SK-N-DZ (cell line): ENCODE measurements at places on chromosomes 12 and 14.
A peak's percentile ranks its signal among the peaks of the same experiment; 100 is the strongest.

DNA sequence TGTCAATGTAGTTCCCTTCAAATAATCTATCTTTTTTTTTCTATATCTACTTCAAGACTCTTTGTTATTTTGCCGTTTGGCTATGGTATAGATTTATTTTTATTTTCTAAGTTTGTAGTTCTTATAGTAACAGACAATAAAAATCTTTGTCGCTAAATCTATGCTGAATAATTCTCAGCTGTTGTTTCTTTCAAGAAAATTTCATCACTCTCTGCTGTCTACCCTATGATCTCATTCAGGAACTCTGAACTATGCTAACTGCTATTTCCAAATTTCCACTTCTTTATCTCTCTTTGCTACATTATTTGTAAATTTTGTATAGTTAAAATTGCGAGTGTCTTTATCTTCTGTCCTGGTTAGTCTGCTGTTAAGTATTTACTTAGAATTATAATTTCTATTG, 353.6 kb downstream of the LRFN5 start:
- DNase-seq: no peak

GRCh38 chr14:106024983-106025604, 498.7 kb downstream of the TMEM121 start:
- no peak for DNase-seq

DNA sequence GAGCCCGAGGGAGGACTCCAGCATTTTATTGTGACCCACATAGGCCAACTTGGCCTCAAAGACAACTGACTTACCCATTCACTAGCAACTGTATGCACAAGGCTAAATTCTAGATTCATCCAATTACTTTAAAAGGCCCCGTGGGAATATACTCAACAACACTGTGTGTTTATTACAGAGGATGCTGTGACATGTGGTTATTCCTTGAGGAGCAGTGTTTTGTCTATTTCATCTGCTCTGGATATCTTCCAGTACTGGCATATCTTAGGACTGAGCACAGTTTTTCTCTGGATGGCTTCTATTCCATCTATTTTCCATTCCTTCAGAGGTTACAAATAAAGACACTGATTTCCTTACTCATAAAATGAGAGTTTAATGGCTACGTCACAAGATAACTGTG, 87.2 kb upstream of the KRAS start:
- DNase-seq: no peak

DNA sequence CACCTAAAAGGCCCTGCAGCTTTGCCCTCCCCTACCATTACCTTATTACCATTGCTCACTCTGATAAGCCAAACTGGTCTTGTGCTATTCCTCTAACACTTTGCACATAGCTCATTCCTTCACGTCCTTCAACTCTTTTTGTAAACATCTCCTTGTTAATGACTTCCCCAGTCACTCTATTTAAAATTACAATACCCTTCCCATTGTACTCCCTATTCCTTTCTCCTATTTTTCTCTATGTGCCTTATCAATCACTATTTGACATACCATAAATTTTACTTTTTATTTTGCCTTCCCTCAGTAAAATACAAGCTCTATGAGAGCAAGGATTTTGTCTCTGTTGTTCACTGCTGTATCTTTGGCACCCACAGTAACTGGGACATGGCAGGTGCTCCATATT, 5.4 kb downstream of the SARNP start:
- DNase-seq: no peak

DNA sequence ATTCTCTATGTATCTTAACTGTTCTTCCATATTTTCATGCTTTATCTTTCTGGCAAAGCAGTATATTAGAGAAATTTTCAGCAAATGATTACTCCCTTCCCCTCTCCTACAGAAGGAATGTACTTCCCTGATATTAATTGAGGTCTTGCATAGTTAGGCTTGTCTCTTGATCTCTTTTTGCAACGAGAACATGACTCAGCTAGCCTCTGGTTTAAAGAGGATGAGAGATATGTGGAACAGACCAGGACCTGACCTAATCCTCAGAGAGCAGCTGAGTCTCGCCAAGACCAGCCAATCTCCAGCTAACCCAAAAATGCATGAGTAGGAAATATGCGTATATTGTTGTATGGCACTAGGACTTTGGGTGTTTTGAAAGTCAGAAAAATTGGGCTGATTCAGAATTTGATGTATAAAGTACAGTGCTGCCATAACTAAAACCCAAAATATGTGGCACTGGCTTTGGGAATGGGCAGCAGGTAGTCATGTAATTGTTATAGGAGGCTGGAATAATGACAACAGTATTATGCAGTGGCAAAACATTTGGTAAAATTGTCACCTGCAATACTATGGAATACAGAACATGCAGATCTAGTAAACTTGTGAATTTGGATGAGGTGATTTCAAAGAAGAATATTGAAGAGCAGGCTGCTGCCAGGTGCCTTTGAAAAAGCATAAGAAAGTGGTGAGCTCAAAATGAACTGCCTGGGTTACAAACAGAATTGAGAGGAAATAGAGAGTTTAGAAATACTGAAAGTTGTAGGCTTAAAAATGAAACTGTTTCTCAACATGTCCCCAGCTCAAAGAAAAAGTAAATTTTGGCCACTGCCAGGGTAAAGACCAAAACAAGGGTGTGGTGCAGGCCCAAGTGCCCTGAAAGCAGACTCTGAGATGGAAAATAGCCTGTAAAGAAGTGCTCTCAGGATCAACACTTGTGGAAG, 9.3 kb upstream of the USP15 start:
- DNase-seq: no peak

- DNase-seq: no peak
Observed at GRCh38 chr12:65784289-65785015, 39.8 kb upstream of the HMGA2 start.

DNA sequence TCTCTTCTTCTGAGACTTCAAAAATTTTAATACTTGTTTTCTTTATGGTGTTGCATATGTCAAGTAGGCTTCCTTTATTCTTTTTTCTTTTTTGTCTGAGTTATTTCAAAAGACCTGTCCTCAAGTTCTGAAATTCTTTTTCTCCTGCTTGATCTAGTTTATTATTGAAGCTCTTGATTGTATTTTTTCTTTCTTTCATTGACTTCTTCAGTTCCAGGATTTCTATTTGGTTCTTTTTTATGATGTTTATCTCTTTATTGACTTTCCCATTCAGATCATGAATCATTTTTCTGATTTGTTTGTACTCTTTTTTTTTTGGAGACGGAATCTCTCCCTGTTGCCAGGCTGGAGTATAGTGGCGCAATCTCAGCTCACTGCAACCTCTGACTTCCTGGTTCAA, 34.1 kb downstream of the IFT43 start:
- DNase-seq: no peak

GRCh38 chr14:99001241-99001640, 270.8 kb downstream of the BCL11B start:
- DNase-seq: no peak

DNA sequence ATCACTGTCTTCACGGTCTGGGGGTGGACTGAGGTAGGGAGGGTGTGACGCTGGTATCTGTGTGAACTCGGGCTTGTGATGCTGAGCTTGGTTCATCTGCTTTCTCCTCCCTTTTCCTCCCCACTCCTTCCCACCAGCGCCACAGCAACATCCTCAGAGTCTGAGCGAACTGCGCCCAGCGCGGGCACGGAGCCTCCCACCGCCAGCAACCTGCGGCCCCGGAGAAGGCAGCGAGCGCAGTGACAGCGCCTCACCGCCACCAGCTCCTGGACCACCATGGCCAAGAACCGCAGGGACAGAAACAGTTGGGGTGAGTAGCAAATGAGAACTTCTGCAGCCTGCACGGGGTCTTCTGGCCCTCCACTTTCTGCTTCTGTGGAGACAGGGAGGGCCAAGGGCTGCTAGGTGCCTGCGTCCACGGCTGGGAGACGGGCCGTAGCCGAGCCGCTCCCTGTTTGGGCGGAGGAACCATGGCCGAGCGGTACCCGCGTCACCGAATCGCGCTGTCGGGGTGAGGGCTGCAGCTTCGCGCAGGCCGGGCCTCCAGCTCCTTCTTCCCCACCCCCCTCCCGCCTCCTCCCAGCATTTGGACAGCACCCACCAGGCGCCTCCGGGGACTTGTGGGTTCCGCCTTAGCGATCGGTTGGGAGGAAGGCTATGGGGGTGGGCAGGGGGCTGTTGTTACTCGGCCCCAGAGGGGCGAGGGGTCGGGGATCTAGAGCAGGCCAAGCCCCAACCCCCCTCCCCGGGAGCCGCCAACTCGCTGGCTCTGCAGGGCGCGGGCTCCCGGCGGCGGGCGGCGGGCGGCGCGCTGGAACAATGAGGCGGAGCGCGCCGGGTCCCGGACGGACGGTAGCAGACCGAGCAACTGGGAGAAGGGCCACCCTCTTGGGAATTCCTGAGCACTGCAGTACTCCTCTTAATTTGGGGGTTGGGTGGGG, at the start of gene ATL1:
ATL1 (plus strand) TSS at position 156 of the 941 bp plus-strand sequence; CDS start at position 277, 121 bp downstream.
- DNase-seq: peak; percentile 83

GRCh38 chr14:90714811-90715210, 101.4 kb downstream of the TTC7B start:
- DNase-seq: no peak

- DNase-seq: no peak
Observed at GRCh38 chr12:95240556-95240955, 22.9 kb downstream of the VEZT start.

DNA sequence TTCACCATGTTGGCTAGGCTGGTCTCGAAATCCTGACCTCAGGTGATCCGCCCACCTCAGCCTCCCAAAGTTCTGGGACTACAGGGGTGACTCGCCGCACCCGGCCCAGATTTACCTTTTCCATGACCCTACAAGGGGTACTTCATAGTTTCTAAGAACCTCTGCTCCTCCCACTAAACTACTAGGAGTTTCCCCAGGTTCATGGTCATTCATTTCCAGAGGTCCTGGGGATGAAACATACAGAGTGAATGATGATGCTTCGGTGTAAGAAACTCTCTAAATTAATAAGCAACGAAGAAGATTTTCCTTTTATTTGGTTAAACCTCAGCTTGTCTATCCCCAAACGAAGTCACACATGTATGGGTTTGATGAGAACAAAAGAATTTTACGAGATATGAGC, 56.9 kb downstream of the AMN start:
- no peak for DNase-seq

DNA sequence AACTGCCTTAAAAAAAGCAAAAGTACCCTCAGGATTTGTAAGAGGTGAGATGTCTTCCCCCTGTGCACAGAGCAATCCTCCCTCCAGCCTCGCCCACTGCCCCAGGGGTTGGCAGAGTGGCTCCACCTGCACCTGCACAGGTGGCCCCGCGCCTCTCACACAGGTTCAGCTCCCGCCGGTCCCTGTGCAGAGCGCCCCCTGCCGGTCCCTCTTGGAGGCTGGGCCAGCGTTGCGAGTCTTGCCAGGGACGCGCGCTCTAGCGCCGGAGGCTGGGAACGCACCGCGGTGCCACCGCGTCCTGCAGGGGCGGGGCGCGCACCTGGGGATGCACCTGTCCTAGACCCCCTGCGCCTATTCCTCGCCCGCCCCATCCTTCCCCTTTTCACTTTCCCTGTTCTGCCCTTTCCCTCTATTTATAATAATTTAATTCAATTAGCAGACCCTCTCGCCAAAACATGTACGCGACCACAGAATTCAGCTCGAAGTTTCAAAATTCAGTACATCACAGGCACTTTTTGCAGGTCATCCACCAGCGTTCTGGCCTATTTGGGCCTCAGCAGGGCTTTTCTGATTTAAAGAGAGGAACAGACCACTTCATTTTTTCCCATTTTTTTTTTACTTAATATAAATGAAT, 618.6 kb downstream of the AACS start:
- no peak for DNase-seq

GRCh38 chr12:98653866-98654493, 8.9 kb downstream of the APAF1 start:
- DNase-seq: peak; percentile 56

GRCh38 chr12:64335886-64336466, 54.6 kb downstream of the C12orf56 start:
- DNase-seq: no peak

GRCh38 chr12:18794000-18794399, 56.1 kb downstream of the CAPZA3 start:
- DNase-seq: no peak

DNA sequence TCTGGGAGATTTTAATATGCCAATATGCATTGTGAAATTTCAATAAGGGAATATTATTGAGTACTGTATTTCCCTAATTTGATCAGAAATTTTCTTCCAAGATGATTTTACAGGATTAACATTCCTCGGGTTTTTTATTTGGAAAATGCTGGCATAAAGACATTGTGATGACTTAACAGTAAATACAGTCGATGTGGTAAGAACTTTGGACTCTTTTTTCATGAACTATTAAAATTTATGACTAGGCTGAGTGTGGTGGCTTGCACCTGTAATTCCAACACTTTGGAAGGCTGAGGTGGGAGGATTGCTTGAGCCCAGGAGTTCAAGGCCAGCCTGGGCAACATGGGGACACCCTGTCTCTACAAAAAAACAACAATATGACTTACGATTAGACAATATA, 197.1 kb upstream of the RASSF8 start:
- DNase-seq: no peak

- peak; percentile 97 for DNase-seq
Observed at GRCh38 chr12:27243804-27244688, at the start of gene STK38L. Gene STK38L (plus strand): TSS chr12:27244286. CDS start chr12:27297721, 53,435 bp downstream.

- peak; percentile 60 for DNase-seq
Observed at GRCh38 chr12:23534196-23534595, 415.3 kb downstream of the SOX5 start.

- DNase-seq: peak; percentile 58
Observed at GRCh38 chr12:131860472-131861260, 32.5 kb downstream of the MMP17 start.
